ENCODE measurements at places on chromosomes 16 and 17.

DNA sequence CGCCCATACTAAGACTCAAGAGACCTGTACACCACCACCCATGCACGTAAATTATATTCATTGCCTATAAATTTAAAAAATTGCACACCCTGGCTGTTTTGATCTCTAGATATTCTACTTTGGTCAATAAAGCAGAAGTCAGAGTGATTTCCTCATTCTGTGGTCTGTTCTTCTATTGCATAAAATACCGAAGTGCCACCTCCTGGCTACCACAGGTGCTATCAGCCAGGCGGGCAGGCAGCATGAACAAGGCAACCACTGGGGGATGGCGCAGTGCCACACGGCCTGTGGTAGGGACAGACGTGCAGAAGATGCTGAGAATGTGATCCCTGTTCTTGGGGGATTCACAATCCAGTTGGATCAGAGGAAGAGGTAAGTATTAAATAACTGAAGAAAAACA lies 122.3 kb downstream of the CDK5R1 start:
- peak; percentile 62 for DNase-seq

- peak; percentile 51 for DNase-seq
Observed at GRCh38 chr16:58026705-58027160, 1.2 kb downstream of the MMP15 start.

DNA sequence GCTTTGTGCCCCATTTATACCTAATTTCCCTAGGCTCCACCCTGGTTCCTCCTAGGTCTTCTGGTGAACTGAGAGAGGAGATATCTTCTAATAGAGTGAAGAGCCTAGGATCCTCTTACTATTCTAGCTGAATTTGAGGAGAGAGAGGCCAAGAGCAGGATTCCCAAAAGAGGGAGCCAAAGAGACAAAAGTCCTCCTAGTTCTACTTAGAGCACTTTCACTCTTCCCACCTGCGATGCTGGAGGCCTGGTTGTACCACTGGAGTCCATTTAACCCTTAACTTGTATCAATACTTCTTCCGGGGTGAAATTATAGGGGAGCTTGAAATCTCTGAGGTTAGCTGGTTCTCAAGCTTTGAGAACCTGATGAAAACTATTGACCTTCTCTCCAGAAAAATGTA lies 3.4 kb upstream of the SSH2 start:
- peak; percentile 19 for DNase-seq

DNA sequence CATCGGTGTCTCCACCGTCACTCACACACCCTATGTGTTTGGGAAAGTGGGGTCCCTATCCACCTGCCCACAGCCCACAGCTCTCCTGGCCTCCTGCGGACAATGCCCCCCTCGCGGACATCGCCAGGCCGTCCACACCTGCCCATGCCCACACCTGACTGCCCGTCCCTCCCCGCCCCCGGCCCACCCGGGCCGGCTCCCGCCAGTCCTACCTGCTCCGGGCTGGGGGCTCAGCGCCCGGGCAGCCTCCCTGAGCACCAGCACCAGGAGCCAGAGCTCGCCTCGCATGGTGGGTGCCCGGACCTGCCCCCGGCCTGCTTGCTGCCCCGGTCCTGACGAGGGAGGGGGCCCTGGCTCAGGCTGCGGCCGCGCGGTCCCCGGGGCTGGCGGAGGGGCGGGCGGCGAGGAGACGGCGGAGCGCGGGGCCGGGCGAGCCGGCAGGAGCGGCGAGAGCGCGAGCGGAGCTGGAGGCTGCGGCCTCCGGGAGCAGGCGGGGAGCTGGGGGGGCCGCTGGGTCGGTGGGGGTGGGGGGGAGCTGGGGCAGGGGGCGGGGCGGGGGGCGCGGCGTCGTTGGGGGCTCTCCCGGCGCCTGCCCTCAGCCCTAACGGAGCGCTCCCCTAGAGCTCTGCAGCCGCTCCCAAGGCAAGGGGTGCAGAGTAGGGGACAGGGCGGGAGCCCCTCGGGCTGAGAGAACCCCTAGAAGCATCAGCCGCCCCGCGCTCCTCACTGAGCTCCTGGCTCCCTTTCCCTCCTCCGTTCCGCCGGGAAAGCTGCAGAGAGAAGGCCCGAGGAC lies at the start of gene PLXDC1:
PLXDC1 (minus strand) TSS at position 488 of the 793 bp plus-strand sequence; CDS start at position 288, 200 bp downstream.
- no peak for DNase-seq

GRCh38 chr17:64162554-64162953 lies 32.6 kb upstream of the ERN1 start:
- no peak for DNase-seq

DNA sequence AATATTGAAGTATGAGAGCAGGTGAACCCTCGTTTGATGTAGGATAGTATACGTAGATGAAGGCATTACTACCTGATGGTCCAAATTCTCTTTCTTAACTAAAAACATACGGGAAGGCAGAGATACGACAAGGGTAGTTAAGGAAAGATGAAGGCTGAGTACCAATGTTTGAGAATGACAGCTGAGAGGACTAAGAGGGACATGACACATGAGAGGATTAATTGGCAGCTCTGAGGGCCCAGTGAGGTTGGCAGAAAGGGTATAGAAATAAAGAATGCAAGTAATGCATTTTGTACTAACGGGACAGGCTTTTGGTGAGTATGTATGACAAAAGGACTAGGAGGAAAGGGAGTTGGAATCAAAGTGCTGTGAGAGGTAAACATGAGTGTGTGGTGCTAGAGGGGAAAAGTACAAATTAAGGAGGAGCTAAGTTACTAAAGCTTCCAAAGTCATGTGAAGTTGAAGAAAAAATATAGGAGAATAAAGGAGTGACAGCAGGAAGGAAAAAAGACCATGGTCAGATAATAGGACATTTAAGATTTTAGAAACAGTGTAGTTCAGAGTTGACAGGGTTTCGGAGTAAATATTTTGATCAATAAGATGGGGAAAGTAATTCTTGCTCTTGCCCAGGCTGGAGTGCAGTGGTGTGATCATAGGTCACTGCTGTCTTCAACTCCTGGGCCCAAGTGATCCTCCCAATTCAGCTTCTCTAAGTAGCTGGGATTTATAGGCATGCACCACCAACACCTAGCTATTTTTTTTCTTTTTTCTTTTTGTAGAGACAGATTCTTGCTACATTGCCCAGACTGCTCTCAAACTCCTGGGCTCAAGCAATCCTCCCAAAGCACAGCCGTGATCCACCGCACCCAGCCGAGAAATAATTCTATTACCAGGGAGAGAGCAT lies 43.1 kb upstream of the ITGA2B start:
- DNase-seq = no peak

GRCh38 chr16:87169509-87169995 lies 147.6 kb downstream of the C16orf95 start:
- no peak for DNase-seq

- peak; percentile 63 for DNase-seq
Observed at GRCh38 chr17:81665205-81666091, 957 bp downstream of the OXLD1 start.

Measured in WERI-Rb-1 (cell line).